ENCODE measurements at places on chromosomes 5 and 9. TPM values are rescaled to one million over a fixed set of nuclear protein-coding genes. Genes with fewer than 3 reads are reported as not detected.

GRCh38 chr5:131264451-131265099 is 722 bp downstream of the CDC42SE2 start:
- DNase-seq: no peak
- H3K27ac ChIP-seq: peak overlapping the region; percentile 95
- H3K4me1 ChIP-seq: peaks cover 58% of the 10 kb centered on the region
- no peaks in the 10 kb centered on the region for H3K36me3 ChIP-seq
- H3K4me3 ChIP-seq: peak overlapping the region; percentile 99

- DNase-seq: no peak
- peaks cover 7% of the 10 kb centered on the region for H3K36me3 ChIP-seq
- H3K4me3 ChIP-seq: no peak overlapping the region
- peaks cover 56% of the 10 kb centered on the region for H3K4me1 ChIP-seq
Measured at GRCh38 chr9:92607773-92608172, 62.2 kb downstream of the IPPK start.

GRCh38 chr9:26131886-26132285 is 453.6 kb upstream of the TUSC1 start:
- no peak for DNase-seq
- H3K27ac ChIP-seq: peak overlapping the region; percentile 40
- no peaks in the 10 kb centered on the region for H3K4me1 ChIP-seq

DNA sequence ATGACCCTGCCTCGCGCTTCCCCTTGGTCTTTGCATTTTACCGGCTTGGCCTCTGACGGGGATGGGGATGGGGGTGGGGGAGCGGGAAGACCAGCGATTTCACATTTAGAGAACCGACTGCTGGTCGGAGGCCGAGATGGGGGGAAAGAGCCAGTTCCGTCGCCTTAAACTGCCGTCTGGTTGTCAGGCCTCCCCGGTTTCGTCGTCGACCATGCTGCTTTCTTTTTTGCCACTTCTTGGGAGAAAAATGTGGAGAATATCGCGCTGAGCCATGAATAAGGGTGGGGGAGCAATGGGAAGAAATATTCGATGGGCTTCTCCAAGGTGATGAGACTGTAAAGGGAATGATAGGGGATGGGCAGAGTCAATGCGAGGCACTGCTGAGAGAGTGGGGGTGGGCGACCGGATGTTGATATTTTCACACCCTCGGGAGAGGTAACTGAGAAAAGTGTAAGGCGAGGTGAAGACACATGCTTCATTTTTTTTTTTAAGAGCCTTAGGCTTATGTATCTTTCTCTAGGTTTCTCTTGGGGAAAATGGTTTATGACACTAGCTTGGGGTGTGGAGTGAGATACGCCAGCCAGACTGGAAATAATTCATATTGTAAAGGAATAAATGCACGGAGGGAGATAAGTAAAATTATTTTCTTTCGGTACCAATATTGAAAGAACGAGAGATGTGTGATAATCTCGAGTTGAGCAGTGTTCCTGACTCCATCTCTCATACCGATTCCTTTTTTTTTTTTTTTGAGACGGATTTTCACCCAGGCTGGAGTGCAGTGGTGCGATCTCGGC is 1.1 kb downstream of the KIF2A start:
- peak overlapping the region; percentile 91 for H3K27ac ChIP-seq
- H3K4me1 ChIP-seq: peaks cover 20% of the 10 kb centered on the region
- no peaks in the 10 kb centered on the region for H3K27me3 ChIP-seq
- DNase-seq: peak; percentile 69
- H3K4me3 ChIP-seq: peak overlapping the region; percentile 76

- H3K27ac ChIP-seq: no peak overlapping the region
- peaks cover 20% of the 10 kb centered on the region for H3K4me1 ChIP-seq
- no peaks in the 10 kb centered on the region for H3K36me3 ChIP-seq
- H3K4me3 ChIP-seq: no peak overlapping the region
- DNase-seq: no peak
- H3K27me3 ChIP-seq: no peaks in the 10 kb centered on the region
Measured at GRCh38 chr9:112384690-112385089, 4.8 kb downstream of the HSDL2 start.

GRCh38 chr9:30484690-30485089 is 1899.8 kb upstream of the ACO1 start:
- no peak for DNase-seq
- H3K27ac ChIP-seq: no peak overlapping the region
- H3K4me1 ChIP-seq: no peaks in the 10 kb centered on the region
- no peak overlapping the region for H3K4me3 ChIP-seq
- no peaks in the 10 kb centered on the region for H3K36me3 ChIP-seq

DNA sequence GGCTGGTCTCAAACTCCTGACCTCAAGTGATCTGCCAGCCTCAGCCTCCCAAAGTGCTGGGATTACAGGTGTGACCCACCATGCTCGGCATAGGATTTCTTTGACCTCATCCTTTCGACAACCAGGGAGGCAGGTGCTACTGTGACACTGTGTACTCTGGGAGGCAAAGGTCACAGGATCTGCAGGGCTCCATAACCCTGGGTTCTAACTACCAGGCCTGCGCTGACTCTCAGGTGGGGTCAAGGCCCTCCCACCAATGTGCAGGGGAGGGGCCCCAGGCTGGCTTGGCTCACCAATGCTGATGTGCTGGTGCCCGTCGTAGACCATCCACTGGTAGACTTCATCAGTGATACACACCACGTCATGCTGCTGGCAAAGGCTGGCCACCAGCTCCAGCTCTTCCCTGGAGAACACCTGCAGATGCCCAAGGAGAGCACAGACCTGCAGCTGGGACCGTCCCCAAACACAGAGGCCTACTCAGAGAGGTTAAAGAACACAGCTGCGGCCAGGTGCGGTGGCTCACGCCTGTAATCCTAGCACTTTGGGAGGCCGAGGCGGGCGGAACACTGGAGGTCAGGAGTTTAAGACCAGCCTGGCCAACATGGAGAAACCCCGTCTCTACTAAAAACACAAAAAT is 7.0 kb upstream of the SPOUT1 start:
- no peaks in the 10 kb centered on the region for H3K4me1 ChIP-seq
- no peaks in the 10 kb centered on the region for H3K27me3 ChIP-seq
- no peak overlapping the region for H3K4me3 ChIP-seq

GRCh38 chr5:9507974-9508373 is 37.9 kb downstream of the SEMA5A start:
- DNase-seq: no peak
- peaks cover 3% of the 10 kb centered on the region for H3K4me1 ChIP-seq
- no peaks in the 10 kb centered on the region for H3K27me3 ChIP-seq
- no peak overlapping the region for H3K27ac ChIP-seq
- H3K36me3 ChIP-seq: no peaks in the 10 kb centered on the region

GRCh38 chr9:91814753-91815152 is 135.3 kb downstream of the ROR2 start:
- no peaks in the 10 kb centered on the region for H3K27me3 ChIP-seq
- DNase-seq: peak; percentile 65
- H3K4me3 ChIP-seq: no peak overlapping the region

DNA sequence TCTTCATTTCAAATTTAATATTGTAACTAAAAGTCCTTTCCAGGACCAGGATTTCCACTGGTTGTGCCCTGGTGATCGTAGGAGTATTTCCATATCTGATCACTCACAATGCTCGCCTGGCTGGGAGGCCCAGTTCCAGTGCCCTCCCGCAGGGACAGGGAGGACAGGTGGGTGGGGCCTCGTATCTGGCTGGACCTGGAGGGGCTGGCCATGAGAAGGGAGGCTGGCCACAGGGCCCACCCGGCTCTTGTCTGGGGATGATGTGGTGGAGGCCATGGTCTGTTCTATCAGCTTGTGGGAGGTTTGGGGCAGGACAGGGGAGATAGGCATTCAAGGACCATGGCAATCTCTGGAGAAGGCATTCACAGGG is 286.4 kb downstream of the GADD45G start:
- H3K27ac ChIP-seq: peak overlapping the region; percentile 52
- H3K4me1 ChIP-seq: peaks cover 19% of the 10 kb centered on the region
- H3K4me3 ChIP-seq: no peak overlapping the region
- no peaks in the 10 kb centered on the region for H3K36me3 ChIP-seq
- H3K27me3 ChIP-seq: no peaks in the 10 kb centered on the region
- peak; percentile 24 for DNase-seq

DNA sequence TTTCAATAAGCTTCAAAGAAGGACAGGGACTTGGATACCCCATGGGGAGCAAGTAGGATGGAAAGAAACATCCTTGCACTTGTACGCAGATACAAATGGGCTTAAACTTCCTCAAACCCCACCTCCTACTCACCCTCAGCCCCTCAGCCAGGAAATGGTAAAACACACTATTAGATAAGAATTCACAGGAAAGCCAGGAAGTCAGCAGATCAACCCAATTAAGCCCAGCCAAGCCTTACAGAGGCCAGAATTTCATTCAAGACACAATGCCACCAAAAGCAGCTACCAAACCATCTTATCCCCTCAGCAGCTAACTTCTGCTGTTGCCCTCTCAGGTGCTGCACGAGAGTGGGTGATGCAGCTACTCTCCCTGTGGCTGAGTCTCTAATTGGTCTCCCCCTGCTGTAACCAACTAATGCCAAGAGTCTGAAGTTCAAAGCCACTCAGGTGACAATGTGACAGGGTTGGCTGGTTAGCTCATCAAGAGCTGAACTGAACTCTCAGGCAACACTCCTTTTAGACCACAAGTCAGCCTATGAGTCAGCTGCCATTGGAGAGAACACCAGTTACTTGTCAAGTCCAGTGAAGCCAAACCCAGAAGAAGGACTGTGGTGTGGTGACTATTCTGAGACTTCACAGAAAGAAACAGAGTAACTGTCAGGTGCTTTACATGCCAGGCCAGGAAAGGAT is 201.9 kb downstream of the ZNF608 start:
- DNase-seq: no peak
- H3K4me1 ChIP-seq: no peaks in the 10 kb centered on the region

DNA sequence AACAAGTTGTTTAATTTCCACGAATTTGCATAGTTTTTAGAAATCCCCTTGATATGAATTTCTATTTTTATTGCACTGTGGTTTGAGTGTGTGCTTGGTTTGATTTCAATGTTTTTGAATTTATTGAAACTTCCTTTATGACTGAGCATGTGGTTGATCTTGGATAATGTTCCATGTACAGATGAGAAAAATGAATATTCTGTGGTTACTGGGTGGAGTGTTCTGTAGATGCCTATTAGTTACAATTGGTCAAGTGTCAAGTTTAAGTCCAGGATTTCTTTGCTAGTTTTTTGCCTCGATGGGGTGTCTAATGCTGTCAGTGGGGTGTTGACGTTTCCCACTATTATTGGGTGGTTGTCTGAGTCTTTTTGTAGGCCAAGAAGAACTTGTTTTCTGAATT is 319.5 kb upstream of the ACTBL2 start:
- no peak overlapping the region for H3K4me3 ChIP-seq
- no peak overlapping the region for H3K27ac ChIP-seq
- no peaks in the 10 kb centered on the region for H3K36me3 ChIP-seq
- no peaks in the 10 kb centered on the region for H3K27me3 ChIP-seq
- no peaks in the 10 kb centered on the region for H3K4me1 ChIP-seq

- H3K27ac ChIP-seq: peak overlapping the region; percentile 65
- no peaks in the 10 kb centered on the region for H3K27me3 ChIP-seq
- peaks cover 36% of the 10 kb centered on the region for H3K4me1 ChIP-seq
Measured at GRCh38 chr5:53482717-53483638, 2.5 kb downstream of the FST start.

GRCh38 chr5:126544087-126544740 is 50.8 kb downstream of the ALDH7A1 start:
- H3K4me3 ChIP-seq: no peak overlapping the region
- no peaks in the 10 kb centered on the region for H3K27me3 ChIP-seq
- H3K36me3 ChIP-seq: peaks cover 48% of the 10 kb centered on the region
- no peak for DNase-seq
- H3K4me1 ChIP-seq: no peaks in the 10 kb centered on the region

DNA sequence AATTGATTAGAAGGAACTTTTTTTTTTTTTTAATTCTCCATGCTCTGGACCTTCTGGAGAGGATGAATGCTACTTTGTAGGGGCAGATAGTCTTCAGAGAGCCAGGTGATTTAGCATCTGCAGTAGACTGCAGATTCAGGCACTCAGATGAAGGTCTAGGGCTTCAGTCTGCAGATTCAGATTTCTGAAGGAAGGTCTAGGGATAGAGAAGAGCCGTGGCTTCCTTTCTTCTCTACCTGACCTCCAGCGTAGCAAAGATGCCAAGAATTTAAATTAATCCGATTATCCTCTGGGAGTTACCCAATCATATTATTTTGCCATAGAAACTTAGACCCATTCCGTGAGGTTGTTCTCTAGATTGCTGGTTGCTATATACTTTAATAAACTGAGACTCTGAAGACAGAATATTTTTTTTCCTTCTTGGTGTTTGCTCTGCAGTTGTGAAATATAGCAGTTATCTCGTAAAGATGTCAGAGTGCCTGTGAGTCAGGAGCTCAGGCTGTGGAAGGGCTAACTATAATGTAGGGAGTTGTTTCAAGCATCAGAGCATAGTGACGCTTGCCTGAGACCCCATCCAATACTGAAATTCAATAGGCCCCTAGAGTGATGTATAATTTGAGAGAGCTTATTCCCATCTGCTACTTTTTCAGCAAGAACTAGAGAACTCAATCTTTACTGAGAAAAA is 132.7 kb upstream of the SLC12A2 start:
- no peak overlapping the region for H3K27ac ChIP-seq
- no peaks in the 10 kb centered on the region for H3K36me3 ChIP-seq
- H3K27me3 ChIP-seq: no peaks in the 10 kb centered on the region
- H3K4me1 ChIP-seq: no peaks in the 10 kb centered on the region
- H3K4me3 ChIP-seq: no peak overlapping the region
- DNase-seq: no peak

GRCh38 chr5:1505506-1506241 is 18.1 kb downstream of the LPCAT1 start:
- peaks cover 7% of the 10 kb centered on the region for H3K36me3 ChIP-seq
- peaks cover 36% of the 10 kb centered on the region for H3K4me1 ChIP-seq

DNA sequence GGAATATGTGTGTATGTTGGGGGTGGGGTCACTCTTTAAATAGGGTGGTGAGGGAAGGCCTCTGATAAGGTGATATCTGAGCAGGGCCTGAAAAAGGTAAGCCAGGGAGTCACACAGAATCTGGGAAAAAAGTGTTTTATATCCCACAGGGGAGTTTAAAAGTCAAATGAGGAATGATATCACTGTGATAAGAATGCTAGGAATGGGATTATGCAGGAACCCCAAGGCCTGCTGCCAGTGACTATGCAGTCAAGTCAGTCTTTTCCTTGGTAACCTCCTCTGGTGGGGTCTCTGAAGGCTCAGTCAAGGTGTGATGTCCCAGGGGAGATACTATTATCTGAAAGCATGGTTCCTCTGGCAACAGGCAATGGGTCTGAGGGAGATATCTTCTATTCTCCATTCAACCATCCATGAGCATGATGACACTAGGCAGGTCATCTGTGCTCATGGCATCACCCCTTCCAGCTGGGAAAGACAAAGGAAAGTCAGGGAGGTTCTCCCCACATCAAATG is 53.5 kb downstream of the GRIA1 start:
- DNase-seq: no peak
- H3K4me1 ChIP-seq: no peaks in the 10 kb centered on the region
- no peak overlapping the region for H3K4me3 ChIP-seq
- no peak overlapping the region for H3K27ac ChIP-seq
- H3K27me3 ChIP-seq: no peaks in the 10 kb centered on the region
- no peaks in the 10 kb centered on the region for H3K36me3 ChIP-seq

The LCN9 gene
- total RNA-seq: not detected

The ASTN2 gene
- total RNA-seq: 4.2 TPM

The ACTBL2 gene
- not detected for total RNA-seq

The IRGM gene
- not detected for total RNA-seq

The PAM gene
- 92.8 TPM for total RNA-seq

The MIER3 gene
- total RNA-seq: 15.9 TPM

The TTC1 gene
- total RNA-seq: 27.6 TPM

The VCAN gene
- 24.0 TPM for total RNA-seq

The PCDHB5 gene
- 6.2 TPM for total RNA-seq

The CAMK4 gene
- total RNA-seq: 0.21 TPM
